ENCODE measurements at places on chromosomes 3 and 15. TPM values are rescaled to one million over a fixed set of nuclear protein-coding genes. Genes with fewer than 3 reads are reported as not detected.

The MYRIP gene
- 4.8 TPM for total RNA-seq

DNA sequence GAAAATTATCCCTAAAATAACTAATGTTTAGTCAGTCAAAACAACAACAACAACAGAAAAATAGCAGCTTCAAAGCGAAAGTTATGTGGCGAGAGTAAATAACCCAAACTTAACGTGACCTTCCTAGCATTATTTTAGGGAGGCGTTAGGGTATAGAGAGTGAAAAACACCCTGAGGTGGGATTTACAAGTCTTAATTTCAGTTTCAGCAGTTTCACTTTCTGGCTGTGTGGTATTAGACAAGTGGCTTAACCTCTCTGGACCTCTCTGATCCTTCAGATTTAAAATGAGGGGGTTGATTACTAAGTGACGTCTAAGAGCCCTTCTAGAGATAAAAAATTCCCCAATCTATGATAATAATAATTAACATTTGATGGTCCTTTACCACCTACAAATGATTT lies 291.2 kb downstream of the ZBTB20 start:
- DNase-seq, result no peak

The REC114 gene
- total RNA-seq, result 28.7 TPM

DNA sequence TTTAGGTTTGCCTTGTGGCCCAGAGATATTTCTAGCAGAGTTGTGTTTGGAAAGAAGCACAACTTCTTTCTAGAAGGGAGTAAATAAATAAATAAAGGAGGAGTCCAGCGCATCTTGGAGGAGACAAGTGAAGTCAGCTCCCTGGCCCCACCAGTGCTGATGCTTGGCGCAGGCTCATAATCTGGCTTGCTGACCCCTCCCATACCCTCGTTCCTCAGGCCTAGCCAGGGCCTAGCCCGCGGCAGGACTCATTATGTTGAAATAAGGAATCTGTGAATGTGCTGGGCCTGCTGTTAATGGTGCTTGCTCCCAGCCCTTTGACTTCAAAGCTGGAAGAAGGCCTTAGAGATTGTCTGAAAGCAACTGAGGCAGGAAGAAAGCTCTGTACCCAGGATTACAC lies 3.1 kb downstream of the ZNF710 start:
- no peak for DNase-seq

GRCh38 chr3:54900838-54901591 lies 26.8 kb downstream of the LRTM1 start:
- no peak for DNase-seq

DNA sequence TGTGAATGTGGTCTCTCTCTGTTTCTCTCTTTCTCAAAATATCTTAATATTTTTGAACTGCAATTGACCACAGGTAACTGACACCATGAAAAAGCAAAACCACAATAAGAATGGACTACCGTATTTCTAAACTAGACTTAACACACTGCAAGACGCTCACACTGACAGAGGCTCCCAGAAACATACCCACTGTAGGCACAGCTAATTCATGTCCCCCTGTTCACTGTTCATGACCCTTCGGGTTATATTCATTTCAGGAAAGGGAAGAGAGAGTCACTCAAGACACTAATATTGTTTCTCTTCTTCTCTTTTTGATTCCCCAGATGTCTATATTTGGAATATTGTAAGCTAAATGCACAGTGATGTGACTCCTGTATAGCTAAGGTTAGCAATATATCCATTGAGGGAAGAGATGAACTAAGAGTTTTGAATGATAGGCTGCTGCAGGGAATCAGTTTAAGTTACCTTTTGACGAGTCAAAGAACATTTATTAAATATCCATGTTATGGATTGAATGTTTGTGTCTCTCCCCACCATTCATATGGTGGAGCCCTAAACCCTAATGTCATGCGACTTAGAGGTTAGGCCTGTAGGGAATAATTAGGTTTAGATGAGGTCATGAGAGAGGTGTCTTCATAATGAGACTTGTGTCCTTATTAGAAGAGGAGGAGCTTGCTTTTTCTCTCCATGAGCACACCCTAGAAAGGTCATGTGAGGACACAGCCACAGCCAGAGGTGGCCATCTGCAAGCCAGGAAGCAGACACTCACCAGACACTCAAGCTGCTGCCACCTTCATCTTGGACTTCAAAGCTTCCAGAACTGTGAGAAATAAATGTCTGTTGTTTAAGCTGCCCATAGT lies 216.6 kb upstream of the GRM7 start:
- DNase-seq, result no peak

The C3orf62 gene
- total RNA-seq, result 14.1 TPM

The SLC2A2 gene
- total RNA-seq, result not detected

DNA sequence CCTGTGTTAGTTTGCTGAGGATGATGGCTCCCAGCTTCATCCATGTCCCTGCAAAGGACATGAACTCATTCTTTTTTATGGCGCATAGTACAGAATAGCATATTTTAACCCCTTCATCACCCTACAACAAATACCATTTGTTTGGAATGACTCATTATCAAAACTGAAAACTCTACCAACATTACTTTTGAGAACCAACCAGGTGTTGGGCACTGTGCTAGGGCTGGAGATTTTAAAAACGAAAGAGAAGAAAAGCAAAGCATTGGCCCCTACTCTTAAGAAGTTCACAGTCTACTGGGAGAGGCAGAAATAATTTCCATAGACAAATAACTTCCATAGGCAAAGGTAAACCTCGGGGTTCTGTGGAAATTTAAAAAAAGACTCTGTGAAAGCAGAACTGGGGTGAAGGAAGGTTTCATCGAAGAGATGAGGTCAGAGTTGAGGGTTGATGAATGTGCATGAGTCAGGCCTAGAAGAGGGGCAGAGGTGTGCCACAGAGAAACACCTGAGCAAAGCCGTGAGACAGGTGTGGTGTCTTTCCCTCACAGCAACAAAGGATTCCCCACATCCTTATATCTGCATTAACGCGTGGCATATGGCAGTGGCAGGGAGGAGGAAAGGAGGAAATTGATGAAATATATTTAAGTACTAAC lies 51.0 kb downstream of the MCF2L2 start:
- no peak for DNase-seq

- peak; percentile 33 for DNase-seq
These were observed 10.8 kb upstream of the CA12 start for GRCh38 chr15:63392361-63393009.

GRCh38 chr3:16203671-16204629 lies 29.5 kb downstream of the GALNT15 start:
- DNase-seq, result peak; percentile 85

DNA sequence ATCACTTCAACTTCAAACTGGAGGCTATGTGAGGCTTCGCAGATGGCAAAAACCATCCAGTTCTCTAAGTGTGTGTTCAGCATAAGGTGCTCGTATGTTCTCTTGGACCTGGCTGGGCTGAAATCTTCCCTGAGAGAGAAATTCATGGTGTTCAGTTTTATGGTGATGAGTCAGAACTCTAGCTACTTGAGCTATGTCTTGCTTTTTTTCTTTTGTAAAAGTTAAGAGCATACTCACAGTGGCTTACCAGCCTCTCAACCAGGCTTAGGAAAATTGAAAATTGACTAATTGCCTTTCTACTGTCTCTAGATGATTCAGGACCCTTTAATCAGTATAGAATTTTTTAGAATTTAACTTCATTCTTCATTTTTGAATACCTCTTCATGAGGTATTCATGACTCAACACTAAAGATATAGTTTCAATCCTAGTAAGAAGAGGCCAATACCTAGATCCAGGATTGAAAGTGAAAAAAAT lies 617.5 kb downstream of the TBL1XR1 start:
- DNase-seq, result no peak

- DNase-seq, result no peak
These were observed 47.9 kb upstream of the CCDC80 start for GRCh38 chr3:112688819-112689218.

GRCh38 chr3:71690341-71690841 lies 34.8 kb downstream of the EIF4E3 start:
- DNase-seq, result peak; percentile 85

DNA sequence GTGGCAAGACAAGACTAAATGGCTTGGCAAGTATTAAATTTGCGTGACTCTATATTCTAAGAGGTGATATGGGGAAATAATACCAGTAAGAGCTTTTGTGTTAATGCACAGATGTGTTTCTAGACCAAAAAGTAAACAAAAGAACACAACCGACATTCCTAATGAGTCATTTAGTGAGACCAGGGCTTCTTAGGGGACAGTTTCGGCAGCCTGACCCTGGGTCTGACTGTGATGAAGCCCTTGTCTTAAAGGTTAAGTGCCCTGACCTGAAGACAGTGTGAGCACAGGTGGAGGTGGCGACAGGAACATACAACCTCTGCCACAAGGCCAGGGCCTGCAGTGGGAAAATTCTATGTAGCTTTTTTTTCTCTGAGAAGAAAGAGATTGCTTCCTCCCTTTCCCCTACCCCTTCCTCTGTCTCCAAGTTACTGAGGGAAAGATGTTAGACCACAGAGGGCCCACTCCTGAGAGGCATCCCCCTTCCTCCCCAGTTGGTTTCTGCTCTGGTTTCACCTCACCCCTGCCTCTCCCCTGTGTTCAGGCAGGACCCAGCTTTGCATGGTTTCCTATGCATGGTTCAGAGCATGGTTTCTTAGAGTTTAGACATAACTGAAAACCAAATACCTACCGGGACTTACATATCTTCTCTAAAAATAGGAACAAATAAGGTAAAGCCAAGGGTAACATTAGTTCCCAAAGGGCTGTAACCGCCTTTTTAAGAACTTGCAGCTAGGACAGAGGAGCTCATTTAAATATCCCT lies 24.8 kb upstream of the CMTM7 start:
- no peak for DNase-seq

DNA sequence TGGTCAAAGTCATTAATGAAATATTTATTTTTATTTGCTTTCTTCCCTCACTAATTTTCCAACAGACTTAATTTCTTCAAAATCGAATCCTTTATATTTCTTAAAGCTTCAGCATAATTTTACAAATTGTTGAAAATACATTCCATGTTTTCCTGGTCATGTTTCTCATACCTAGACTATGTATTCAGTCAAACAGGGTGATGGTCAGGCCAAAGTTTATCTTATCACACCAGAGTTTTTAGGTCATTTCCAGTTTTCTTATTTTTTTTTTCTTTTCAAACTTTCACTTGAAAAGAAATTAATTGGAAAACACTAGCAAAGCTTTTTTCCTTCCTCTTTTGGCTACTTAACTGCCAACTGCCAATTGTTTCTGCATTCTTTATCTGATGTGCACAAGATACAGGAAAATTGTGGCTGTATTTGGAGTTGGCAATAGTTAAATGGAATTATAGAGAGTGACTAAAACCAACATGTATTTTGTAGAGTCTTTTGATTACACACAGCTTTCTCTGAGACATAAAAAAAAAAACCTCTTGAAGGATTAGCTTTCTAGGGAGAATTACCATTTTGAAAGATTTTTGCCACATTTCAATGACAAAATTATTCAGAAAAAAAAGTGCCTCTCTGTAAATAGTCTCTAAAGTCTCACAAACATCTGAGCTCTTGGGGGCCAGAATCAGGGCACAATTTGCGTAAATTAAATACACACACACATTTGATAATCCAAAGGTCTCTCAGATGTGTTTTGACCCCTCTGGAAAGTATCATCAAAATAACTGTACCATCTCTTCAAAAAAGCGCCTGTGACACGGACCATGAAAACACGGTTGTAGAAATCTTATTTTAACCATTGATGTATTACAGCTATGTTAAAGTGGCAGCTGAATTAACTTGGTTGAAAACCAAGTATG lies 603.2 kb upstream of the KCNMB2 start:
- DNase-seq, result no peak

DNA sequence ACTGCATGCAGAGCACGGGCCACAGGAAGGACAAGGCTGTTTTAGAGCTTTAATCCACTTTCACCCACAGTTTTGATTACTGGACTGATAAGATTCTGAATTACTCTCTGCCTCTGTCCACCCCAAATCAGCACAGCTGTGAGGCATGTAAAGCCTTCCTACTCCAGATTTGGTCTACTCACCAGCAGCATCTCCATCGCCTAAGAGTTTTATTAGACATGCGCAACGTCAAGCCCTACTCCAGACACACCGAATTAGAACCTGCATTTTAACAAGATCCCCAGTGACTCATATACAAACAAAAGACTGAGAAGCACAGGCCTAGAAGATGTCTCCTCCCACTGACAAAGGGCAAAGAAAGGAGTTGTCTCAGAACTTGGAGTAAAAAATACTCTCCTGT lies 221.2 kb downstream of the TUSC7 start:
- no peak for DNase-seq

DNA sequence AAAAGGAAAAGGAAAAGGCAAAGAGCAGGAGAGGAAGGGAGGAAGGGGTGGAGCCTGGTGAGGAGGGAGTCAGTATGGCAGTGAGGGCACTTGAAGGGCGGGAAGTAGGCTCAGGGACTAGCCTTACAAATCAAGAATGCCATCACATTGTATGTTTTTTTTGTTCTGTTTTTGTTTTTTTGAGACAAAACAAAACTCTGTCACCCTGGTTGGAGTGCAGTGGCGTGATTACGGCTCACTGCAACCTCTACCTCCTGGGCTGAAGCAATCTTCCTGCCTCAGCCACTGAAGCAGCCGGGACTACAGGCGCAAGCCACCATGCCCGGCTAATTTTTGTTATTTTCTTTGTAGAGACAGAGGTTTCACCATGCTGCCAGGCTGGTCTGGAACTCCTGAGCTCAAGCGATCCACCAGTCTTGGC lies 10.5 kb upstream of the PIK3CB start:
- no peak for DNase-seq

GRCh38 chr3:52835766-52836470 lies 1.1 kb upstream of the MUSTN1 start:
- DNase-seq, result no peak

DNA sequence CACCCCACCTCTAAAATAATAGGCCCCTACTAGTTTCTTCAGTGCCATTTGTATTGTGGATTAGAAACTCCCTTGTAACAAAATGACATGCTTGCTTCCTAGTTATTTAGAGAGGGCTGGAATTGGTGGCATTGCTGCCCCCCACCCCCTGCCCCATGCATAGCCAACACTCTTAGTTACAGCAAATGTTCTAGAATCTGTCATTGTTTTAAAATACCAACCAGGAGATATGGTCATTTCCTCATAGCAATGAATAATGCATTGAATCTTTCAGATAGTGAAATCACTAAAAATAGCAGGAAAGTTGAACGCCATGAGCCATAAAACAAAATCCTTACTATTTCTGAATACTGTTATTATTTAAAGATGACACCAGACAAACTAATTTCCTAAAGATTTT lies 292.5 kb downstream of the ARPP21 start:
- no peak for DNase-seq

DNA sequence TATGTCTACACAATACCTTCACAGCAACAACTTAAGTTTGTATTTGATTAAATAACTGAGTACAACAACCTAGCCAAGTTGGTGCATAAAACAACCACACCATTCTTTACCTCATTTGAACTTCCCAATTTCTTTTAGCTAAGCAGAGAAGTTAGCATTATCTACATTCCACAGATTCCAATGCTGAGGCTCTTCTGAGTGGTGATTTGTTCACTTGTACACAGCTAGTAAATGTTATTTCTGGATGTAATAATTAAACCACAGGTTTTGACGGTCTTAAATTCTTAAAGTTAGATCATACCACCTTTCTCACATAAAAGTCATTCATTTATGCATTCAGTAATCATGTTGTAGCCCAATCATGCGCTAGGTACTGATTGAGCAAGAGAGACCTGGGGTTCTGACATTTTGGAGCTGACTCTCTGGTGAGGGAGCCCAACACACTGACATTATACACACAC lies 102.5 kb downstream of the SST start:
- no peak for DNase-seq
